ENCODE measurements at places on chromosomes 1 and 21.

GRCh38 chr1:16158025-16158424, 2.2 kb upstream of the EPHA2 start:
- H3K27ac ChIP-seq, result no peak overlapping the region
- H3K36me3 ChIP-seq, result no peaks in the 10 kb centered on the region
- H3K27me3 ChIP-seq, result peaks cover 14% of the 10 kb centered on the region
- peaks cover 84% of the 10 kb centered on the region for H3K4me1 ChIP-seq

DNA sequence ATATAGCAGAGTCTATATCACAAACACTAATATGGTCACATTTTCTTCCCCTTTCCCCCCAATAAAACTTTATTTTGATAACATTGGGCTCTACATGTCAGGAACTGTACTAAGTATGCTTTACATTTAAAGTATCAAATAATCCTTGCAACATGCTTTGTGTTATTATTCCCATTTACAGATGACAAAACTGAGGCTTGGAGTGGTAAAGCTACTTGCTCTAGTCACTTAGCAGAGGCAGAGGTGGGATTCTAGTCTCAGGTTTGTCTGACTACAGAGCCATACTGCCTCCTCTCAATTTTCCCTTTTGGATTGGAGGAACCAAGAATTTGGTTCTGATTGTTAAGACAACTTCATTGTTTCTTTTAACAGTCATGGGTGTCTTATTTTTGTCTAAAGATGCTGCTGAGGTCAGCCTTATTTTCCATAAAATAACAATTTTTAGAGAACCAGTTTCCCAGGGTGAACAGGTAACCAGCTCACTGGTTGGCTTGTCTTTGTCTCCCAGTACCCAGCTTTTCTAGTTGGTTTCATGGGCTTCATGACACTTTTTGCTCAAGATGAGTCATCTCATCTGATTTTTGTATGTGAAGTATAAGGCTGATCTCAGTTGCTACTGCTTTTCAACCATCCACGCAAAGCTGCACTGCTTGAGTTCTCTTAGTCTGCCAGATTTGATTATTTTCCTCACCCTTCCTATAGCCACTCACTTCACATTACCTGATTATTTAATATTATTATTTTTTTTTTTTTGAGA, 81.0 kb upstream of the ARID1A start:
- H3K36me3 ChIP-seq, result no peaks in the 10 kb centered on the region
- peaks cover 8% of the 10 kb centered on the region for H3K4me1 ChIP-seq
- H3K4me3 ChIP-seq, result no peak overlapping the region

GRCh38 chr1:109828756-109829505, 65.2 kb upstream of the EPS8L3 start:
- no peak overlapping the region for H3K4me3 ChIP-seq
- DNase-seq, result no peak
- H3K27ac ChIP-seq, result no peak overlapping the region
- H3K36me3 ChIP-seq, result no peaks in the 10 kb centered on the region

DNA sequence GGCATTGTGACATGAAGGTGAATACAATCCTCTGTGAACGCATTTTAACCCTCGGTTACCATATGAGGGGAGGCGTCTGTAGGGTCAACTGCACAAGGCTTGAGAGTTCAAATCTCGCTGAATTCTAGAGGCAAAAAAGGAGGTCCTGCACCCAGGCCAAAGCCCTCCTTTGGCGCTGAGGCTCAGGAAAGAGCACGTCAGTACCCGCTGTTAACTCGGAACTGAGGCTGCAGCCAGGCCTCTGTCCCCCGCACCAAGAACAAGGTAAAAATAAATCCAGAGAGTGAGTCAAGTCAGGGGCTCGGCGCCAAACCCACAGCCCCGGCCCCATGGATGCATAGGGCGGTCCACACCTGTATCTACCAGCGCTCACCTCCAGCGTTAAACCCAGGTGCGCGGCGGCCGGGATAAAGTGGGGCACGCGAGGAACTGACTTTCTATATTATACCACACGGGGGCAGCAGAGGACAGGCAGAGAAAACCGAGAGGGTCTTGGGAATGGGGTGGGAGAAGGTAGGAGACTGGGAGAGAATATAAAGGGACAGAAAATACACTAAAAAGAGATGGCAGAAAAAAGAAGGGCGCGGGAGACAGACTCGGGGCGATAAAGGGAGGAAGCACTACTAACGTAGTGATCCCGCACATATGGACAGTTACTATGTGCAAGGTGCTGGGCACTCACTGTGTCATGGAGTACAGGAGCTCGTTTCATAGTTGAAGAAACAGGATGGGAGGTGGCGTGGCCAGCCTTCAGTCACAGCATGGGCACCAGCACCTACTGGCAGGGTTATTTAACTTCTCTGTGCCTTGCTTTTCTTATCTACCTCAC, 54.9 kb downstream of the DMRTA2 start:
- H3K36me3 ChIP-seq, result no peaks in the 10 kb centered on the region
- no peak overlapping the region for H3K4me3 ChIP-seq
- H3K27ac ChIP-seq, result no peak overlapping the region
- DNase-seq, result no peak

DNA sequence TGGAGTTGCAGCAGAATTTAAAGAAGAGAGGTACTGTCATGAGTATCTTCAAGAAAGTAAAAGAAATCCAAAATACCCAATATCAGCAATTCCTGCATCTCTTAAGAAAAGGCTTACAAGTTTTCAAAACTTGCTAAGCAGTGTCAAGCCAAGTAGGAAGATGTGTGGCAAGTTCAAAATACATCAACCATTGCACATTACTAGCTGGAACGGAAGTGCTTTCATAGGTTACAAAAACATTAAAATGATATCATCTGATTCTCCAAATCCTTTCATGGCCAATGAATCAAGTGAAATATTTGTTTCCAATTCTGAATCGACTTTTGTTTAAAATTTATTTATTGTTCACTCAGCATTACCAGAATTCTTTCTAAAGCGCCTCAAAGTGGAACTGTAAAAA, 5.7 kb upstream of the ABCA4 start:
- H3K36me3 ChIP-seq, result no peaks in the 10 kb centered on the region
- DNase-seq, result no peak
- no peaks in the 10 kb centered on the region for H3K27me3 ChIP-seq
- no peak overlapping the region for H3K27ac ChIP-seq
- H3K4me3 ChIP-seq, result no peak overlapping the region

- H3K27ac ChIP-seq, result no peak overlapping the region
- H3K36me3 ChIP-seq, result no peaks in the 10 kb centered on the region
- peaks cover 17% of the 10 kb centered on the region for H3K4me1 ChIP-seq
- H3K4me3 ChIP-seq, result no peak overlapping the region
- no peak for DNase-seq
- H3K27me3 ChIP-seq, result peaks cover 17% of the 10 kb centered on the region
Measured at GRCh38 chr21:44724926-44725325, 13.6 kb upstream of the TSPEAR start.

DNA sequence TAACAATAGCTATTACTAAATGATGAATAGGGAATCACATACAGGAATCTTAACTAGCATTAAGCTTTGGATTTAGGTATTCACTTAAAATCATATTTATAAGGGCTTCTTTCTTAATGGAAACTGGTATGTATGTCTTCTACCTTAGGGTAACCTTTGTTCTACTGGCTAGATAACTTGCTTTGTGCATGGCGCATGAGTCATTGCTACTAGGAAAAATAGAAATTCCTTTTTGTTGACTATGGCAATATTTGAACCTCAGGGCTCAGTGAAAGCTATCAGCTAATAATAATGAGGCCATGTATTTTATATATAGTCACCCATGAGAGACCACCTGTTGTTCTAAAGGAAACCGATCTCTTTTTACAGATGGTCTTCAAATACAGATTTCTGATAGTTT, 72.5 kb downstream of the RPS6KC1 start:
- no peak overlapping the region for H3K4me3 ChIP-seq
- H3K27me3 ChIP-seq, result no peaks in the 10 kb centered on the region
- no peak for DNase-seq
- no peak overlapping the region for H3K27ac ChIP-seq
- no peaks in the 10 kb centered on the region for H3K4me1 ChIP-seq

- no peaks in the 10 kb centered on the region for H3K27me3 ChIP-seq
- no peaks in the 10 kb centered on the region for H3K36me3 ChIP-seq
- DNase-seq, result no peak
- H3K27ac ChIP-seq, result no peak overlapping the region
- H3K4me3 ChIP-seq, result no peak overlapping the region
- H3K4me1 ChIP-seq, result no peaks in the 10 kb centered on the region
Measured at GRCh38 chr1:57683037-57683942, 259.4 kb upstream of the DAB1 start.

- no peaks in the 10 kb centered on the region for H3K27me3 ChIP-seq
- DNase-seq, result no peak
- H3K4me3 ChIP-seq, result peak overlapping the region; percentile 90
- no peaks in the 10 kb centered on the region for H3K36me3 ChIP-seq
- H3K27ac ChIP-seq, result peak overlapping the region; percentile 82
- H3K4me1 ChIP-seq, result peaks cover 19% of the 10 kb centered on the region
Measured at GRCh38 chr1:50967416-50968157, 2.5 kb upstream of the CDKN2C start.

- H3K4me3 ChIP-seq, result no peak overlapping the region
- no peak for DNase-seq
- H3K27me3 ChIP-seq, result no peaks in the 10 kb centered on the region
- H3K27ac ChIP-seq, result no peak overlapping the region
Measured at GRCh38 chr21:31351438-31351837, 7.4 kb upstream of the TIAM1 start.

DNA sequence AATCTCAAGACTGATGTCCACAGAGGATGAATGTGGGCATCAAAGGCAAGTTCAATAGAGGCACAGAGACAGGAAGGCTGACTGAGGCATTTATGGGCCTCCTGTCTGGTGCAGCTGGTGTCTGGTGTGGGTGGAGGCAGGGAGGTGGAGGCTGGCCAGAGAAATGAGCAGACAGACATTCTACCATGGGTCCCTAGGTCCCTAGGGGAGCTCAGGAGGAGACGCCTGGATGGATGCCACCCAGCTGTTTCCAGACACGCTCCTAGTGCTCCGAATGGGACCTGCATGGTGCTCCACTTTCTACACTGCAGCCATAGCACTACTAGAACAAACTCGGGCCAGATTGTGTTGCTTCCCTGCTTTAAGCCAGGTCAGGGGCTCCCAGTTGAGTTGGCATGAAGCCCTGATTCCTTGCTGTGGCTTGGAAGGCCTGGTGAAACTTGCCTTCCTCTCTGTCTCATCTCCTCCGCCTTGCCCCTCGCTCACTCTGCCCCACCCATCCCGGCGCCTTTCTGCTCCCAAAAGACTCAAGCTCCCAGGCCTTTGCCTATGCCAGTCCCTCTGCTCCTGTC, 25.3 kb downstream of the PADI2 start:
- H3K27ac ChIP-seq, result no peak overlapping the region
- no peaks in the 10 kb centered on the region for H3K36me3 ChIP-seq
- H3K4me3 ChIP-seq, result no peak overlapping the region
- H3K4me1 ChIP-seq, result peaks cover 3% of the 10 kb centered on the region

DNA sequence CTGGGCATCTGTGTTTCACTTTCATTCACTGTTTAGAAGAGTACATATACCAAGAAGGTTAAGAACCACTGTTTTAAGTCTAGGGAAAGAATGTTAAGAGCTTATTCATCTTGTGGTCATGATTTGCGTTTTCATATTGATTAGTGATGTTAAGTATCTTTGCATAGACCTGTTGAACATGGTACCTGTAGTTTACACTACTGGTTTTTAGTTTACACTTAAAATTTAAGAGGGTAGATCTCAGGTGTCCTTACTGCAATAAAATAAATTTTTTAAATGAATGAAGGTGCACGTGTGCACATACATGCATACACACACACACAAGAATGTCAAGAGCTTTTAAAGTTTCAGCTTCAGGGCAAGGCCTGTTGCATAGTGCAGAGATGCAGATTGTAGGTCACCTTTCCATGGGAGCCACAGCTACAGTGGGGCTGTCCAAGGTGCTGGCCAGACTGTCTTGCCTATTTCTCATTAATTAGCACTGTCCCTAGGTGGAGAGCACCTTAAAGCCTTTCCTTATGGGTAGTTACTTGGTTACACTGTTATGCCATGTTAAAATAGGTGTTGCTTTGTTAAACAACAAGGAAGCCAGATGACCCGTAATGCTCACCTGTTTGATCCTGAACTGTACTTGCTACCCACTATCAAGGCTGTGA, 543.0 kb upstream of the DAB1 start:
- no peak for DNase-seq
- H3K27ac ChIP-seq, result no peak overlapping the region
- no peaks in the 10 kb centered on the region for H3K27me3 ChIP-seq
- H3K4me3 ChIP-seq, result no peak overlapping the region
- no peaks in the 10 kb centered on the region for H3K36me3 ChIP-seq

- H3K36me3 ChIP-seq, result no peaks in the 10 kb centered on the region
- H3K27me3 ChIP-seq, result no peaks in the 10 kb centered on the region
- no peak overlapping the region for H3K27ac ChIP-seq
- H3K4me3 ChIP-seq, result no peak overlapping the region
- H3K4me1 ChIP-seq, result no peaks in the 10 kb centered on the region
Measured at GRCh38 chr1:185933580-185933979, 199.4 kb downstream of the HMCN1 start.

DNA sequence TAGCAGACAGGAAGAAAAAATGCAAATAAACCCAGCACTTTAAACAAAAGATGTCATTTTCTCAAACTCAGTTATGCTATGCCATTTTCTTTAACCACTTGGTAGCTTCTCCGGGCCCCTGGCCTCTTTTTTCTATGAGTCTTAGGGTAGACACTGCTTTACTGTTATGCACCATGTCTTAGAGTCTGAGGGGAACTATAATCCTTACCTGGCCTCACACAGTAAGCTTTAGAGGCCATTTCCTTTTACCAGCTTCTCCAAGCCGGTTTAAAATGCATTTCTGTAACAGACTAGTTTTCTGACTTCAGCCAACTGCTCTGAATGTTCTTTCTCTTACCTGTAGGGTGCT, 73.7 kb upstream of the EDEM3 start:
- H3K27me3 ChIP-seq, result no peaks in the 10 kb centered on the region
- H3K27ac ChIP-seq, result no peak overlapping the region
- no peak for DNase-seq
- no peaks in the 10 kb centered on the region for H3K4me1 ChIP-seq

DNA sequence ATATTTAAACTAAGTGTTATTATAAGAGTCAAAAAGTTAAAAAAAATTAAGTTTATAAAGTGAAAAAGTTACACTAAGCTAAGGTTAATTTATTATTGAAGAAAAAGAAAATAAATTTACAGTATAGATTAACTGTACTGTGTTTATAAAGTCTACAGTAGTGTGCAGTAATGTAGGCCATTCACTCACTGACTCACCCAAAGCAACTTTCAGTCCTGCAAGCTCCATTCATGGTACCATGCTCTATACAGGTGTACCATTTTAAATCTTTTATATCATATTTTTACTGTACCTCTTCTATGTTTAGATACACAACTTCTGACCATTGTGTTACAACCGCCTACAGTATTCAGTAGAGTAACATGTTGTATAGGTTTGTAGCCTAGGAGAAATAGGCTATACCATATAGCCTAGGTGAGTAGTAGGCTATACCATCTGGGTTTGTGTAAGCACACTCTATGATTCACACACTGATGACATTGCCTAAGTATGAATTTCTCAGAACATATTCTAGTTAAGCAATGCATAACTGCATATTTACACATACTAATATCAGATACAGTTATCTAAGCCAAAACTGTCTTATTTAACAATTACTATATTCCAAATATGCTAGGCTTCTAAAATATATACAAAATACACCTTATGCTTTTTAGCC, 80.6 kb upstream of the GFI1 start:
- no peak for DNase-seq
- H3K27me3 ChIP-seq, result no peaks in the 10 kb centered on the region
